ENCODE measurements at places on chromosomes 3 and 15.

DNA sequence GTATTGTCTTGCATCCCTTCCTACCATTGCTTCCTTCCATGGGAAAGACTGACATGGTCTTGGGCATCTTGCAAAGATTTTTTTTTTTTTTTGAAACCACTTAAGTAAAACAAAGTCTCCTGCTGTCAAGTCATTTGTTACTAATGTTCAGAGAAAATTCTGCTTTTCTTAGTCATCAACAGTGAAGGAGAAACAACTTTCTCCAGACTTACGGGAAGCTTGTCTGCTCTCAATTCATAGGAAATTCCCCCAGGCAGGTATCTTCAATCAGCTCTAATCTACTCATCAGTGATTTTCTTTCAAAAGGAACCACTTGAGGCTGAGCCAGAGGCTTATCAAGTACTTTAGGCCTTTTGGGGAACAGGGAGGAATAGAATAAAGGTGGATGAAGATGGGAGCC, 15.9 kb upstream of the DRD3 start:
- no peak for DNase-seq

DNA sequence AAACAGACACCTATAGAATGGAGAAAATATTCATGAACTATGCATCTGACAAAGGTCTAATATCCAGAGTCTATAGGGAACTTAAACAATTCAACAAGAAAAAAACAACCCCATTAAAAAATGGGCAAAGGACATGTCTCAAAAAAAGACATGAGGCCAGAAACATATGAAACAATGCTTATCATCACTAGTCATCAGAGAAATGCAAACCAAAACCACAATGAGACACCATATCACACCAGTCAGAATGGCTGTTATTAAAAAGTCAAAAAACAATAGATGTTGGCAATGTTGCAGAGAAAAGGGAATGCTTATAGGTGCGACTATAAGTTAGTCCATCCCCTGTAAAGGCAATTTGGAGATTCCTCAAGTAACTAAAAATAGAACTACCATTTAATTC, 11.4 kb upstream of the HDGFL3 start:
- DNase-seq, result no peak

DNA sequence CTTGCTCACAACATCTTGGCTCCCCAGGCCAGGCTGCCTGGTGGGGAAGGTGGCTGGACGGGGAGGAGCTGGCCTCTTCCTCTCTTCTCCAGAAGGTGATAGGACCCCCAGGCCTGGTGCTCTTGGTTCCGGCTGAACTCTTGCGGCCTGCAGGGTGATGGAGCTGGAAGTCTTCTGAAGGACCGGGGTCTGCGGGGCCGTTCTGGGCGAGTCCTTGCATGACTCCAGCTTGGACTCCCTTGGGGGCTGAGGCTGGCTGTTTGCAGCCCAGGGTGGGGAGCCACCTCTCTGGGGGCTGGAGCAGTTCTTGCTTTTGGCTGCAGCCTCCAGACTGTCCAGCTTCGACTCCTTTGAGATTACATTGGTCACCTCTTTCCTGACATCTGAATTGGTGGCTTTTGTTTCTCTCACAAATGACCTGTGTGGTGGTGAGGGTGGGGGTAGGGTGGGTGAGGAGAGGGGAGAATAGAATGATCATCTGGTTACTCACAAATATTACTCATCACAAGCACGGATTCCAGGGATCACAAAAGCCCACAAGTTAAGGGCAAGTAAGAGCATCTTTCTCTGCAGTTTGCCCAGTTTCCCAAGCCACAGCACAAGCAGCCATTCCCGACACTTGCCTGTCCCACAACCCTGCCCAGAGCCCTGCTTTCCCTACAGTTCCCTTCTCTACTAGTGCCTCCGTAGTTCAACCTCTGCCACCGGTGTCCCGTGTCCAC, 149.1 kb upstream of the HACD2 start:
- DNase-seq, result no peak

DNA sequence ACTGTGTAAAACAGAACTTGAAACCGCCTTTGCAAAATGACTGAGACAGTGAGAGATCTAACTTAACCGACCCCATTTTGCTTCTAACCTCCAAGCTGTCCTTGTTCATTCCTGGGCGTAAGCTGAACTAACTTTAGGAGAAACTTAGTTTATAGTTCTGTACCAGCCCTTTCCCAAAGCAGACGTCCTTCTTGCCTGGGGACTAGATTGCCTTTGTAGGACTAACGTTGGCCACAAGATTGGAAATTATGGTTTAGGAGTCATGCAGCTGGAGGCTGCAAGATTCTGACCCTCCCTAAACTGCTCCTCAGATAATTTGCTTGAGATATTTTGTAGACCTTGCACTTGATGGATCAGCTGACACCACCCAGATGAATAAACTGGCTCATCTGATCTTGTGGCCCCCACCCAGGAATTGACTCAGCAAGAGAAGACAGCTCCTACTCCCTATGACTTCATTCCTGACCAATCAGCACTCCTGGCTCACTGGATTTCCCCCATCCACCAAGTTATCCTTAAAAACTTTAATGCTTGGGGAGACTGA, 219.9 kb upstream of the PROK2 start:
- DNase-seq, result no peak

DNA sequence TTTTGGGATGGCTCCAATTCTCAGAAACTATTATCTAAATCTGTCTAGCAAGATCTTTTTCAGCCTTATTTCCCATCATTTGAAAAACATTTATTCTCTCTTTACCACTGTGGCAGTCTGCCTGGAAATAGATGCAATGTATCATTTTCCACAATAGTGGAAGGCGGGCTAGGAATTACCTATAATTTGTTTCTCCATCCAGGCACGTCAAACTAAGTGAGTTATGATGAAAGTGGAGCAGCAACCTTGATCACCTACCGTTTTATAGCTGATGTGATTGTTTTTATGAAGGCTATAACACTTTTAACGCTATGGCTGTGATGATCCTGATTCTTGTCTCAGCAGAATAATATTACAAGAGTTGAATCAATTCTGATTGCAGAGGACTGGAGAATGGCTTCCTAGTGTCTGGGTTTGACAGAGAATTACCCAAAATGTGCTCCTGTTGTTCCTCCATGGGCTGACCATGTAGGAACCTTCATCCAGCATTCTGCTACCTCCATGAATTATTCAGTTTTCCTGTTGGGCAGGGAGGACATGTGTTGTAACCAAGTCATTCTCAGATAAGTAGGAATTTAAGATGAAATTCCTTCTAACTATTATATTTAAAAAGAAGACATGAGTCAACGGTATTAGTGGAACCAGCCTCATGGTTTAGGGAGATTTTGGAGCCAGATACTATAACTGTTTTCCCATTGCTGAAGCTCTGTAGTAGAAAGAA, 231.5 kb upstream of the SGO1 start:
- DNase-seq, result no peak

DNA sequence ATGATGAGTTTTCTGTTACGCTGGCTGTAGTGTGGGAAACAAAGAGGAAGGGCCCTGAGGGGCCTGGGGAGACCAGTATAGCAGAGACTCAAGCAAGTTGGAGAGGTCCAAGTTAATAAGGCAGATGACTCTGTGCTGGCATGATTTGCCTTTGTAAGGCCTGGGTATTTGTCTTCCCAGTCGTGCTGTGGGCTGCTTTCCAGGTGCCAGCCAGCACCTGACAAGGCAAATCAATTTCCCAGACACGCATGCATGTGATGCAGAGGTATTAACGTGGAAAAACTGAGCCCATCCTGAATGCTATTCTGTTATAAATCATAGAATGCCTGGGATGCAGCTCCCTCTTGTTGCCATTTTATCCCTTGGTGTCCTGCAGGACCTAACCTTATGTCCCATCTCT, 175.6 kb downstream of the MFSD1 start:
- DNase-seq, result no peak

GRCh38 chr15:77831986-77832385, 199.3 kb upstream of the LINGO1 start:
- DNase-seq, result no peak

GRCh38 chr3:148757238-148758215, 59.8 kb downstream of the AGTR1 start:
- no peak for DNase-seq

- DNase-seq, result no peak
Observed at GRCh38 chr3:24387493-24387892, 107.2 kb downstream of the THRB start.

DNA sequence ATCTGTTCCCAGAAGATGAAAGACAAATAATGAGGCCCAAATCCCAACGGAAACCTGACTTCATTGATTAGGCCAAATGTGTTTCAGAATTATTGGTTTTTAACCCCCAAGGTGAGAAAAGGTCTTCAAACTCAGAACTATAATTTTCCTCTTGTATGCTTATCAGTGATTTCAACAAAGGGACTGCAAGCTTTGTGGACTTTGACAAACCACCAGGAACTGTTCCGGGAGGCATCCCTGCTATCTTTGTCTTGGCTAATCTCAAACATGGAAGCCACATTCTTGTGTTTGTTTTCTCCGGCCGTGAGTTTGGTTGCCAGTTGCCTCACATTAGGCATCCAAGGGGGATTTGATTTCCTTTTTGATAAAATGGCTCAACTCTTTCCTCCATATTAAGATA, 19.5 kb downstream of the ARHGEF3 start:
- no peak for DNase-seq

DNA sequence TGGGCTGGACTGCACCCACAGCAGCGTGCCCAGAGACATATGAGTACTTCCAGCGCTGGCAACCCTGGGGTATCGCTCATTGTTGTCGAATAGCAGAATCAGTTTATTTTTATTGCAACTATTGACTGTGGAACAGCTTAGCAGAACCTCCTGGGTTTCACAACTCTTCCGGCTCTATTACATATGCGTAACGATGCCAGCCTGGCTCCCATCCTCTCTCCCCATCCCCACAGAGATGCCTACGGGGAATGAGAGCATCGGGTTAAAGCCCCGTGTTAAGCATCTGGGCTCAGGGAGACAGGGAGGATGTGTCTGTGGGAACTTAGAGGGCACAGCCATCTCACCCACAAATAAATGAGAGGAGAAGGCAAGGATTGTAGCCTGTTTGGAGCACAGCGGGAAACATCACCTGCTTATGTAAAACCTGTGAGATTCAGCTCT, 76.6 kb upstream of the DLG1 start:
- no peak for DNase-seq

GRCh38 chr15:70266412-70267121, 168.8 kb upstream of the TLE3 start:
- no peak for DNase-seq

GRCh38 chr3:197533396-197533795, 22.4 kb downstream of the BDH1 start:
- no peak for DNase-seq

- DNase-seq, result no peak
Observed at GRCh38 chr3:184466413-184466960, 86.6 kb downstream of the CHRD start.

DNA sequence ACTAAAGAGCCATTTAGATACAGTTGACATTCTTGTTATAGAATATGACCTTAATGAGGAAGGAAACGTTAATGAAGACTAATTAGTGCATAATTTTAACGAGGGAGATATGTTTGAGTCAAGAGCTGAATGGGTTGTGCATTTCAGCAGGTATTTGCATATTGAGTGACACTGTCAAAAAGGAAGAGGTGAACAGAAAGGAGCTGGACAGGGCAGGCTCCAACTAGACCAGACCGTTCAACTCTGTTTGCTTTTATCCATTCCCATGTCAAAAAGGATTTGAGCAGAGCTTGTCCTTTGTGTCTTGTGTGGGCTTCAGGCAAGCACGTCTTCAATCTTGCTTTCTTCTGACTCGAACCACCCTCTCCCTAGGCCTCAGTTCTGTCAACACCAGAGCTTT, 40.7 kb downstream of the B3GALNT1 start:
- no peak for DNase-seq

Data from T47D (cell line).